ENCODE measurements at places on chromosomes 16 and 17. TPM values are rescaled to one million over a fixed set of nuclear protein-coding genes. Genes with fewer than 3 reads are reported as not detected.

Gene CCL2
- total RNA-seq: 126 TPM

- no peak for DNase-seq
These were observed 142.6 kb upstream of the CACNG5 start for GRCh38 chr17:66692421-66692690.

Gene SCGB1C2
- not detected for total RNA-seq

GRCh38 chr17:65941356-65941899 is 250.5 kb downstream of the CEP112 start:
- DNase-seq: no peak

- peak; percentile 99 for DNase-seq
These were observed 11.6 kb upstream of the MARCHF10 start for GRCh38 chr17:62819511-62820221.

Gene PYDC1
- not detected for total RNA-seq
